ENCODE measurements at places on chromosomes 5 and 9. TPM values are rescaled to one million over a fixed set of nuclear protein-coding genes. Genes with fewer than 3 reads are reported as not detected.
A peak's percentile ranks its signal among the peaks of the same experiment; 100 is the strongest.

DNA sequence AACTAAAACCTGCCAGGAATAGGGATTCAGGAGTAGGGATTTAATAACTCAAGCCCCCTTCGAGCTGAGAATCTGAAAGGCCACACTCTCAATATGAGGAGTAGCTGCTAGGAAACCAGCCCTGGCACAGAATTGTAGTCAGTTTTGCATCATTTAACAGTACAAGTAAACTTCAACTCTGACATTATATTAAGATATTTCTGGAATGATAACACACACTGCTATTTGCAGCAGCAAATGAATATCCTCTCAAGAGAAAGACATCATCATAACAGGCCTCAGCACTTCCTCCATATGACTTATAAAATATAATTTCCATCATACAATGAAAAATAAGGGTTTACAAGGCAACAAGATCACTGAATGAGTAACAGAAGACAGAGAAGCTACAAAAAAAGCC is 138.2 kb upstream of the RFX3 start:
- no peak for DNase-seq

Gene SEMA4D
- total RNA-seq = 10.6 TPM

DNA sequence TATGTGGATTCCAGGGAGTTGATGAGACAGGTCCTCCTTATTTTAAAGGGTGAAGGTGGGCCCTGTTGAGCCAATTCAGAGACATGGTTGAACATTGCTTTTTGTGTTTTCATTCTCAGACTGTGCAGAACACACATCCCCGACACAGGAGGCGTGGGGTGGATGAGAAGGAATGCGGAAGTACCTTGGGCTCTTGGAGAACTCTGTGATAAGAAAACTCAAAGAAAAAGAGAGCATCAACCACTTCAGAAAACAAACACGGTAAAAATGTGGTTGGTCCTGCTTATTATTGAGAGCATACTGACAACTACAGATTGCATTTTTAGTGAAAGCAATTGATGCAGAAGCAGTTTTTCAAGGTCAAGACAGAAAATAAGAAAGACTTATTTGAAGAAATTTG is 659.8 kb downstream of the IRX1 start:
- DNase-seq = peak; percentile 39

- DNase-seq = no peak
These were observed 59.1 kb upstream of the ALDH1A1 start for GRCh38 chr9:73011956-73012355.

DNA sequence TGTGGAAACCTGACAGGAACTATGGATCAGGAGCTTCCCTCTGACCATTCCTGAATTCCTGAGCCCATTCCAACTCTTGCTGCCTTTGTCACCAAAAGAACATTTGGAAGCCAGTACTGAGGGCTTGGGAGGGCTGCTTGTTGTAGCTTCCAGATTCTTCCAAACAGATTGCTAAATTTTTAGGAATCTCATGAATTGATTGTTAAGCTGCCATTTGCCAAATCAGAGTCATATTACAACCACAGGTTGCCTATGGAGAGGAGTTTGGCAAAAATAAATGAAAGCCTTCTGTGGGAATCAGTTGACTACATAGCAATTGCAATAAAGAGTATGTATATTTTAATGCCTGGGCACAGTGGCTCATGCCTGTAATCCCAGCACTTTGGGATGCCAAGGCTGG is 39.2 kb upstream of the SLC28A3 start:
- DNase-seq = no peak
